ENCODE measurements at places on chromosomes 1 and 21. TPM values are rescaled to one million over a fixed set of nuclear protein-coding genes. Genes with fewer than 3 reads are reported as not detected.

The HAO2 gene
- polyA plus RNA-seq = not detected

The VAV3 gene
- polyA plus RNA-seq = 0.79 TPM

The MSH4 gene
- 0.16 TPM for polyA plus RNA-seq

The KCND3 gene
- 11.4 TPM for polyA plus RNA-seq

The TRIM46 gene
- 0.18 TPM for polyA plus RNA-seq

The PRELP gene
- polyA plus RNA-seq = 61.9 TPM

The UCK2 gene
- 6.9 TPM for polyA plus RNA-seq

The PSEN2 gene
- polyA plus RNA-seq = 15.4 TPM

The S100A16 gene
- polyA plus RNA-seq = 73.9 TPM

The PRSS38 gene
- polyA plus RNA-seq = not detected

The CYP4A22 gene
- not detected for polyA plus RNA-seq

The MXRA8 gene
- polyA plus RNA-seq = 39.5 TPM

The IVL gene
- not detected for polyA plus RNA-seq

The LRRC53 gene
- polyA plus RNA-seq = not detected

All from right cardiac atrium (tissue), 5 donors.